ENCODE measurements at places on chromosomes 6 and 20.

DNA sequence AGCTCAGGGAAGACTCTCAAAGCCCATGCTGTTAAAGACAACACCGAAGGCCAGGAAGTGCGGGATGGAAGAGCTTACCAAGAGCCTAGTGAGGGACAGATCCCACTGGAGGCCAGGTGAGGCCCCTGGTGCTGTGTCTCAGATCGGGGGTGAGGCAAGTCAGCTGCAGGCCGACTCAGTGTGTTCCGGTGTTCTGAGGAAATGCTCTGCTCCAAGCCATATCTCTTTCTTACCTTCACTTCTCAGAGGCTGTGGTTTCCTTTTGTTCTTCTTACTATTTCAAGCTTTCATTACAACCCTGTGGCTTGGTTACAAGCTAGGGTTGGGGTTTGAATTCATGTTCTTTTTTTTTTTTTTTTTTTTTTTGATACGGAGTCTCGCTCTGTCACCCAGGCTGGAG is 114.3 kb upstream of the ZFP64 start:
- DNase-seq = no peak

GRCh38 chr6:99104218-99104617 is 156.5 kb upstream of the FBXL4 start:
- no peak for DNase-seq

DNA sequence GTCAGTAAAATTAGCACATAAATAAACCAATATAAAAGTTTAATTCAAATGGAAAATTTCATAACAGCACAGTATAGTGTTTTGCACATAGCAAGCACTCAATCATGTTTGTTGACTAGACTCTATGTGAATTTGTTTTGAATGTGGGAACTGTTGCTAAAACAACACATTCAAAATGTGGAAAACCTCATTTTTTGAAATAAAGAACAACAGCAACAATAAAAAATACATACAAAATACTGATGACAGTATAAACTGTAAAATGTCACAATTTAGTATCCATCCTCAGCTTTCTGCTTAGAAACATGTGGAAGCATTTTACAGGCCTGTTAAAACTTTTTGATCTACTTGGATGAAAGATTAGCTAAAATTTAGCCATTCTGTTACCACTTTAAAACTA is 47.4 kb downstream of the HDAC2 start:
- DNase-seq = no peak

- DNase-seq = no peak
These were observed 449.9 kb downstream of the RNF144B start for GRCh38 chr6:18837013-18837412.

DNA sequence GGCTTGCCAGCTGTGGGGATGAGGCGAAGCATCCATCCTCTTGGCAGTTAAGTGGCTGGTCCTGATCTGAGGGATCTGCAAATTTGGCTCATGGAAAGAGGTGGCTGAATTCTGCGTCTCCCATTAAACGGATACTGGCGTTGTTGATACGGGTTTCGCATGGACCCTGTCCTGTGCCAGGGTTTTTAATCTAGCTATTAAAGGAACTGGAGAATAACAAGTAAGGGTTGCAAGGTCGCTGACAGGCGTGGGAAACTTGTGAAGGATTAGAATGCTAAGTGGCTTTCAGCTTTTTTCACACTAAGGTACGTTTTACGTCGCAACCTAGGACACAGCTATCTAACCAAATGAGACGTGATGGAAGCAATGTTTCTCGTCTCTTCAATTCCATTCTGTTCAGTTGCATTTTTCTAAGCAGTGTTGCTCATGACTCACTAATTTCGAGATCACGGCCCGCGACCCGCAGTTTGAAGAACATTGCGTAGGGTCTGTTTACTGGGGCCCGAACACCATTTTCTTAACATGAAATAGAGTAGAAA is 852 bp downstream of the GMNN start:
- no peak for DNase-seq

DNA sequence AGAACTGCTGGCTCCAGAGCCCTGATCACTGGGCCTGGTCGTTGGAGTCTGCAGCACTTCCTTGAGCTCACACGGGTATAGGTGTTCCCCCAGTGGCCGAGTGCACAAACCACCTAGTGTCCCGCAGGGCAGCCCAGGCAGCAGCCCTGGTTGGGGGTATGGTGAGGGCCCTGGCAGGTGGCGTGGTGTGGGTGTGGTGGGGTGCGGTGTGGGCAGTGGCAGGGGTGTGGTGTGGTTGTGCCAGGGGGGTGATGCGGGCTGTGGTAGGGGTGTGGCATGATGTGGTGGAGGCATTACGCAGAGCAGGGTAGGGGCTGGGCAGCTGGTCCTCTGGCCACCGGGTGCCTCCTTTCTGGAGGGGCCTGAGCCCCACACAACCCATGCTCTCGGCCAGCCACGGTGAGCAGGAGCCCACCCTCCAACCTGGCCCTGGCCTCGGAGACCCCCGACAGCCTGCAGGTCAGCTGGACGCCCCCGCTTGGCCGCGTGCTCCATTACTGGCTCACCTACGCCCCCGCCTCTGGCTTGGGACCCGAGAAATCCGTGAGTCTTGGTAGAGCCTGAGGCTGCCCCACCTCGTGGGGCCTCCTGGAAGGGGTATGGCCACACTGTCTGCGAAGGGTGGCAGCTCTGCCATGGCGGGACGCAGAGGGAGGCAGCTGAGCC is 20.5 kb downstream of the COL20A1 start:
- DNase-seq = no peak

Data from stimulated activated CD4-positive, alpha-beta T cell treated with anti-CD3 and anti-CD28 coated beads, Interleukin-1b, Interleukin-23, amount 100 ng/mL, for 4 hours (primary cell).